ENCODE measurements at places on chromosomes 5 and 9.

- peak; percentile 8 for DNase-seq
Measured at GRCh38 chr9:120856700-120857099, 14.0 kb upstream of the PSMD5 start.

DNA sequence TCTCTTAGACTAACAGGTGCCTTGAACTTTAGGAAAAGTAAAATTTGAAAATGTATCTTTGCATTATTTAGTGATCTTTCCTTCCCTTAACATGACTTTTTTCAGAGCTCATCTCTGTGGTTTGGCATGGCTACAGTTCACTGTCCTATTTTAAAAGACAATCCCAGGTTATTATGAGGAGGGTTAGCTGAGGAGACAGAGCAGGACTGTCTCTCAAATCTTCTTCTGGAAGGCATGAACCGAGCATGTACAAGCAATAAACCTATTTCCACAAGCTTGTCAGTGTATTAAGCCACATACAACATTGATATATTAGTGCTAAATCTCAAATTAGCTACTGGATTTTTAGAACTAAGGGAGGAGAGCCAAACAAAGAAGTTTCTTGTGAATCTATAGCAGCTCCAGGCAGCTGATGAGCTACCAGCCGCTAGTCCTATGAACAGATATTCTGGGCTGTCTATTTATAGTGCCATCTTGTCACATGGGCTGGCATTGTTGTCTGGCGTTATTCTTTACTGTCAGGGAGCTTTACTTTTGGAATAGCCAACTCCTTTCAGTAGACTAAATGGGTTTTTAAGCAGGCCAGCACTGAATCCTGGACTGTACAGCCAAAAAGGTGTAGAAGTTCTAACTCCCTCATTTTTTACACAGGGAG, 171.2 kb upstream of the ACTBL2 start:
- DNase-seq: no peak

- no peak for DNase-seq
Measured at GRCh38 chr9:135521608-135522095, 412 bp downstream of the LCN1 start.

GRCh38 chr5:73960023-73960422, 334.0 kb downstream of the ARHGEF28 start:
- DNase-seq: peak; percentile 54

DNA sequence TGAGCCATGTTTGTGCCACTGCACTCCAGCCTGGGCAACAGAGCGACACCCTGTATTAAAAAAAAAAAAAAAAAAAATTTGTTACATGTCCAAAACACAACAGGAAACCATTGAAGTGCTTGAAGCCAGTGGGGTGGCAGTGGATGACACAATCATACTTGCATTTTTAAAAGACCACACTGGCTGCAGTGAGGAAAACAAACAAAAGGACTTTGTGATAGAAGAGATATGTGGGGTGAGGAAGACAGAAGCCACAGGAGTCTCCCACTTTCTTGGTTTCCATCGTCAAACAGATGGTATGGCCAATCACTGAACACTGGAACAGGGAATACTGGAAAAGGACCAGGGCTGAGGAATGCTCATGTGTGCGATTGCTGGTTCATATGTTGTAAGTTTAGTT, 20.9 kb upstream of the COMMD10 start:
- DNase-seq: no peak

GRCh38 chr5:132475987-132476875, 14.3 kb downstream of the IRF1 start:
- DNase-seq: no peak
